Esophagus muscularis mucosa (tissue), 4 donors: ENCODE measurements at places on chromosomes 7 and 10. TPM values are rescaled to one million over a fixed set of nuclear protein-coding genes. Genes with fewer than 3 reads are reported as not detected.

Gene CLCN1
- total RNA-seq, result not detected

Gene TAS2R4
- total RNA-seq, result 1.3 TPM

DNA sequence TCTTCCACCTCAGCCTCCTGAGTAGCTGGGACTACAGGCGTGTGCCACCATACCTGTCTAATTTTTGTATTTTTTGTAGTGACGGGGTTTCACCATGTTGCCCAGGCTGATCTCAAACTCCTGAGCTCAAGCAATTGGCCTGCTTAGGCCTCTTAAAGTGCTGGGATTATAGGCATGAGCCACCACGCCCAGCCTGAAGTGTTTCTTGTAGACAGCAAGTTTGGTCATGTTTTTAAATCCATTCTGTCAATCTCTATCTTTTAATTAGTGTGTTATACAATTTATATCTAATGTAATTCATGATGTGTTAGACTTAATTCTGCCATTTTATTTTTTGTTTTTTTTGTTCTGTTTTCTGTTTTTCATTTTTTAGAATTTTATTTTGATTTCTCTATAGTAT, 17.2 kb upstream of the MXI1 start:
- H3K27me3 ChIP-seq, result no peaks in the 10 kb centered on the region
- peak; percentile 12 for DNase-seq
- H3K36me3 ChIP-seq, result no peaks in the 10 kb centered on the region
- H3K27ac ChIP-seq, result no peak overlapping the region
- H3K4me1 ChIP-seq, result no peaks in the 10 kb centered on the region
- H3K4me3 ChIP-seq, result no peak overlapping the region

Gene VIPR2
- 10.0 TPM for total RNA-seq

- H3K27ac ChIP-seq, result no peak overlapping the region
- no peaks in the 10 kb centered on the region for H3K4me1 ChIP-seq
- H3K36me3 ChIP-seq, result no peaks in the 10 kb centered on the region
- no peak for DNase-seq
These were observed 192.5 kb upstream of the PPP2R2D start for GRCh38 chr10:131708225-131708880.

DNA sequence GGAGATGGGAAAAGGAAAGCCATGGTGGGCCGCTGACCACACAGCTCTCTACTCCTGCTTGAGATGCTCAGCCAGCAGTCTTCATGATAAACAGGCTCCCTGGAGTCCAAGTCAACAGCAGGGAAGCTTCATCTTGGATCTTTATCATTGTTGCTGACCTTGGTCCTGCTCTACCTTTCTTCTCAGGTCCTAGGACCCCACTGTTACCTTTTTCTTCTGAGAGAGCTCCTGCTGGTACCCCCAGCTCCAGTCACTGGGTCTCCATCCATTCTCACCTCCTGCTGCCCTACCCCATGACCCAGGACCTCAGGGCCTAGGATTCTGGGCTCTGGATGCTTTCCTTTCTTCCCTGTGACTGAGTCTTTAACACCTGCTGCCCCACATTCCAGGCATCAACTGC, 5.2 kb upstream of the CRTAC1 start:
- no peak overlapping the region for H3K4me3 ChIP-seq
- H3K36me3 ChIP-seq, result no peaks in the 10 kb centered on the region
- no peak overlapping the region for H3K27ac ChIP-seq

- peaks cover 45% of the 10 kb centered on the region for H3K4me1 ChIP-seq
- H3K36me3 ChIP-seq, result no peaks in the 10 kb centered on the region
- no peak overlapping the region for H3K4me3 ChIP-seq
These were observed 50.4 kb downstream of the CALML3 start for GRCh38 chr10:5575144-5575481.

- no peak overlapping the region for H3K27ac ChIP-seq
- H3K4me1 ChIP-seq, result peaks cover 41% of the 10 kb centered on the region
- no peaks in the 10 kb centered on the region for H3K27me3 ChIP-seq
- H3K36me3 ChIP-seq, result no peaks in the 10 kb centered on the region
These were observed 3.4 kb downstream of the KCNIP2 start for GRCh38 chr10:101840102-101840684.

GRCh38 chr7:28076423-28077200, 104.0 kb downstream of the JAZF1 start:
- DNase-seq, result no peak
- peaks cover 50% of the 10 kb centered on the region for H3K4me1 ChIP-seq
- no peaks in the 10 kb centered on the region for H3K36me3 ChIP-seq
- H3K4me3 ChIP-seq, result no peak overlapping the region

- H3K27ac ChIP-seq, result no peak overlapping the region
- no peak overlapping the region for H3K4me3 ChIP-seq
- H3K27me3 ChIP-seq, result no peaks in the 10 kb centered on the region
These were observed 73.1 kb upstream of the HECW1 start for GRCh38 chr7:43039346-43039745.

Gene AKR1C4
- not detected for total RNA-seq

GRCh38 chr7:28081016-28081415, 99.6 kb downstream of the JAZF1 start:
- DNase-seq, result no peak
- H3K36me3 ChIP-seq, result no peaks in the 10 kb centered on the region
- no peak overlapping the region for H3K27ac ChIP-seq
- peaks cover 25% of the 10 kb centered on the region for H3K4me1 ChIP-seq

DNA sequence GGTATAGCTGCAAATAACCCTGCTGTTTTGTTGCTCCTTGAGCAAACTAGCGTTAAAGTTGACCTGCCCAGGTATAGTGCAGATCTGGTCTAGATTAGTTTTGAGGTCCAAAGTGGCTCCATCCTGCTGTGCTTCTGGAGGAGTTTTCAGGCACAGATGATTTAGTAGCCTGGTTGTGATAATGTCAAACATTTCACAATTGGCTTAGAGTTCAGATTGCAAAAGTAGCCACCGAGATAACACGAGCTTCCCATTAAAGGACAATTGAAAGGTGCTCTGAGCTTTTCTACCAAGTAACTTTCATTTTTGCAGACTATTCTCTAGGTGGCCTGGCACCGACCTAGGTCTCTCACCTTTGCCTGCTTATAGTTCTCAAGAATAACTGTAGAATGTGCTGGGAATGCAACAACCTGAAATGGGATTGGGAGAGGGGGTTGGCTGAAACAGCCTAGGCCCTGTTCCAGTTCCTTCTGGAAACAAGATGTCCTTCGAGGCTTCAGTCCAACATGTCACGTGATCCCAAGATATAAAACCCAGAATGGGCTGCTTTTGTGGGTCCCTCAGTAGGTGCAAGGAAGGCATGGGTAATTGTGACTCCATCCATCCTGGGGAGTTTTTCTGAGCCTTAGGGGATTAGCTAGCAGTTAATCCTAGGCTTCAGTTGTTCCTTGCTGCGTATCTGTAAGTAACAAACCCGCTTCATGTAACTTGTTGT, 201.0 kb downstream of the CHRM2 start:
- DNase-seq, result no peak
- H3K36me3 ChIP-seq, result no peaks in the 10 kb centered on the region
- no peak overlapping the region for H3K4me3 ChIP-seq
